ENCODE measurements at places on chromosomes 2 and 18.
A peak's percentile ranks its signal among the peaks of the same experiment; 100 is the strongest.

GRCh38 chr2:61619561-61619960 lies 81.4 kb upstream of the XPO1 start:
- DNase-seq, result no peak

DNA sequence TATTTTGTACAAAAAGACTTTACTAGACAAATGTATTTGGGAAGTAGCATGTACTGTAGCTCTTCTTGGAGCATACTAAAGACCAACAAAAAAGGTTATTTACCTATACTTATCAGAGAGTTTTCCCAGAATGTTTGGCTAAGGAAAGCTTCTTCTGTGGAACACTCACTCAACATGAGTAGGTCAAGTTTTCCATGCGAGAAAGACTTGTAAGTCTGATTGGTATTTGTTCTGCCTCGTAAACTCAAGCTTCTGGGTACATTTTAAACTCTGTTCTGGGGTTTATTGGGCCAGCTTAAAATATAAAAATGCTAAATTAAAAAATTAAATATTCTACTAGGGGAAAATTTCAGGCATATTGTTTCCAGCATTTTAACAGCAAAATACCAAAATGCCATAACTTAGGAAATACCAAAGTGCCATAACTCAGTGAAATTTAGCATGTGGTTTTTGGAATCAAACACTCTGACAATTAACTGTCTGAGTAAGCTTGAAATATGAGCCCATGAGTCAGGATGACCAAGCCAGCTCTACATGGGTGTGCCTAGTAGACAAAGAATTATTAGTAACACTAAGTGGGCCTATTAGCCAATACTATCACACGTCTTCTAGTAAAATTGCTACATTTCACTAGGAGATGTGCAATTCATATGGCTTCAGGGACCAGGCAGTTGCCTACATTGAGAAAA lies 47.3 kb upstream of the SERPINE2 start:
- peak; percentile 82 for DNase-seq

- no peak for DNase-seq
Observed at GRCh38 chr2:237391140-237391539, 22.8 kb downstream of the COL6A3 start.

GRCh38 chr2:138445227-138445626 lies 56.3 kb upstream of the SPOPL start:
- DNase-seq, result no peak

DNA sequence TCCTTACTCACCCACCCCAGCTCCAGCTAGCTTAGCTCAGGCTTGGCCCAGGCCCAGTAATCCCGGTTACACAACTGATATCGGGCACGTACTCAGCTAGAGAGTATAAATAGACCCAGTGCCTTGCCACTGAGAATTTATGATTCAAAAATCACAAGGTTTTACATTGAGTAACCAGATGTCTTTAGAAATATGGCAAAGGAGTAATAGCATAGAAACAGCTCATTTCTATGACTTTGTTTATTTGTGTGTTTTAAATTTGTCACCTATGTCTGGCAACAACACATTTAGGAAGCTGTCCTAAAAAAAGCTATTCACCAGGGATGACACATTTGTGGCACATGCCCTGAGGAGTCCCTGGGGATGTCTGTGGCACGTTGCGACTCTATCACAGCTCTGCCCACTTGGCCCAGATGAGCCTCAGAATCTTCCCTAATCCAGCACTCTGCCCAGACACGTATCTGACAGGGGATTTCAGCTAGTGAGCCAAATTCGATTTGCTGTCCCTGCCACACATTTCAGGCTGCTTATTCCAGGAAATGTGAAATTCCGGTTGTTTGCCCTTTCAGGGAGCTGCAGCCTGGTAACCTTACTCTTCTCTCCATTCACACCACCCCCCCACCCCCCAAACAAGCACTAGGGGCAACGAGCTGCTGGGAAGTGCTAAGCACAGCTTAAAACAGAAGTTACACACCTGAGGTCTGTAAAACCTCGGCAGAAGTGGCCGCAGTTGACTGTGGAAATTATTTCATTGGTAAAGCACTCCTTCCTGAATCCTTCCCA lies 85.4 kb upstream of the ZCCHC2 start:
- no peak for DNase-seq

GRCh38 chr2:8806885-8807704 lies 30.3 kb downstream of the KIDINS220 start:
- DNase-seq, result no peak

- no peak for DNase-seq
Observed at GRCh38 chr18:53018791-53019190, 678.8 kb downstream of the DCC start.

- DNase-seq, result no peak
Observed at GRCh38 chr2:71423817-71424420, 29.4 kb upstream of the DYSF start.

DNA sequence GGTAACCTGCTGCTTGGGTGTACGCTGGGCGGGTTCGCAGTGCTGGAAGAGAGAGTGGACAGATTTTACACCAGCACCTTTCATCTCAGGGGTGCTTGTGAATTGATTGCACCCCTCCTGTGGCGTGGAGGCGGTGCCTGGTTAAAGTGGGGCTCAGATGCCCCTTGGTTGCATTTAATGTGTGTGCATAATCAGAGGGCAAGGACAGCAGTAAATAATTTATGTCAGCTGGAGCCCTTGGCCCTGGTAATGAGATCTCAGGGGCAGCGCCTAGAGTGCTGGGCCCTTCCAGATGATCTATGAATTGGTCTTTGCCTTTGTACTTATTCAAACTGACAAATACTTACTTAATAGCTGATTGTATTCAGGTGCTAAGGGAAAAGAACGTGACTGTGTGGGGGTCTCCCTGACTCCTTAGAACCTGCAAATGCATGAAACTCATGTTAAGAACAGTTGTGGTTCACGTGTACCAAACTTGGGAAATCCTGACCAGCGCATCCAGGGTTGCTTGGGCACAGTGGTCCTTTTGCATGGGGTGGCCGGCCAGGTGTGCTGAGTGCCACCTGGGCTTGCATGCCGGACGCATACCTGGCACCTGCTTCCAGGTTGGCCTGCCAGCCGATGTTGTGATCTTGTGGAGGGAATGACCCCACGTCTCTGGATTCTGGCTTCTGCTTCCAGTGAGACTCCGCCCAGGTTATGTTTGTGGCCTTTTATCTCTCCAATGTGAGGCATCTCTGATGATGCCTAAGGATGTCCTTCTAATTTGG lies 118.5 kb downstream of the AGAP1 start:
- no peak for DNase-seq

- DNase-seq, result no peak
Observed at GRCh38 chr18:51865538-51865937, 474.5 kb upstream of the DCC start.

- no peak for DNase-seq
Observed at GRCh38 chr2:42196403-42197267, 27.5 kb downstream of the EML4 start.

DNA sequence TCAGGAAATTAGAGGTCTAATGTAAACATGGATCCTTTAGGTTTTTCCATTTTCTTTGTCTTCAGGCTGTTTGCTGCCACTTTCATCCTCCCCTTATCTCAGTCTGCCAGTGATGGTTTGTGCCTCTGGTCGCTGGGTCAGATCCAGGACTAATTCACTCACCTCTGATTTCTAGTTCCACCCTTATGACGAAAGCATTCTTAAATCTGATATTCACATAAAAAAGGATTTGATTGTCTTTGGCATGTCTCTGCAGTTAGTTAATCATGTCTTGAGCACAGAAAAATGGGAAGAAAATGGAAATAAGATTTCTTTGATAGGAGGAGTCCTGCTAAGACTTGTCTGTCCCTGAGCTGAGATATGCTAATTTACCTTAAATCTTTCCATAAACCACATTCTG lies 4.6 kb downstream of the IL1RL1 start:
- DNase-seq, result no peak

GRCh38 chr2:37683921-37684780 lies 12.7 kb upstream of the CDC42EP3 start:
- no peak for DNase-seq

GRCh38 chr18:26473672-26474071 lies 74.7 kb downstream of the KCTD1 start:
- DNase-seq, result no peak

DNA sequence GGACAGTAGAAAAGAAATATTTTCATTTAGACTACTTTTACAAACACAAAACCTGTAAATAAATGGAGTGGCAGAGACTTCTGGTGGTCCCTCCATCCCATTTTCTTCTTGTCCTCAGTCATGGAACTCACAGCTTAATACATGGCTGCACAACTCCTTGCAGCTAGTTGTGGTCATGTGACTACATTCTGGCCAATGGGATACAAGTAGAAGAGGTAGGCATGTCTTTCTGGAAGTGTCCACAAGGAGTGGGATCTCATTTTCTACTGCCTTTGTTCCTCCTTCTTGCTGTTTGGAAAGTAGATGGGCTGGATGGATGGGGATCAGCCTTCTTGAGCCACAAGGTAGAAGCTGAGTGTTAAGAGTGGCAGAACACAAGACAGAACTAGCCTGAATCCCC lies 555.8 kb downstream of the SATB2 start:
- no peak for DNase-seq

- no peak for DNase-seq
Observed at GRCh38 chr2:166499281-166499680, 5.2 kb upstream of the SCN7A start.

DNA sequence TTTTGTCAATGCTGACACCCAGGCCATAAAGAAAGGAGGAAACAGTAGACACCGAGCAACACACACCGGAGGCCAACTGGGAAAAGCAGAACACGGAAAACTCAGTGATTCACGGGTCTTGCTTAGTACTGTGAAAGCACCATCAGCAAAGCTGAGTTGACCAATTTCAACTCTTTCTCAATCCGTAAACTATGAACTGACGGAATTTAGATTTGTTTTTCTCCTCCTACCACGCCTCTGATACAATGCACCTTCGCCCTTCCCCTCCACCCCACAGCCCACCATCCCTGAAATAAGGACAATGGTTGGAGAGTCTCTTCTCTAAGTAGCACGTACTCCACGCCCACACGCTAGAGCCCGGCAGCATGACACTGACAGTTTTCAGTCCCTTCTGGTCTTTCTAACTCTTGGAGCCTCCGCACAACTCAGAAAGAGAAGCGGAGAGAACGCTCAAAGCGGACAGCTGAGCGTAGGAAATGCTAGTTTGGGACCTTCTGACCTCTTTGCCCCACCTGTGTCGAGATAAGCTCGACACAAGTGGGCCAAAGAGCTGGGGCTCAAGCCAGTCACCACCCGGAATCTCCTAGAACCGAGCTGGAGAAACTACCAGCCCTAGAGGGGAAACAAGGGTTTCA lies 669 bp downstream of the LNPK start:
- no peak for DNase-seq

- no peak for DNase-seq
Observed at GRCh38 chr2:96102596-96103186, 13.7 kb downstream of the ADRA2B start.

DNA sequence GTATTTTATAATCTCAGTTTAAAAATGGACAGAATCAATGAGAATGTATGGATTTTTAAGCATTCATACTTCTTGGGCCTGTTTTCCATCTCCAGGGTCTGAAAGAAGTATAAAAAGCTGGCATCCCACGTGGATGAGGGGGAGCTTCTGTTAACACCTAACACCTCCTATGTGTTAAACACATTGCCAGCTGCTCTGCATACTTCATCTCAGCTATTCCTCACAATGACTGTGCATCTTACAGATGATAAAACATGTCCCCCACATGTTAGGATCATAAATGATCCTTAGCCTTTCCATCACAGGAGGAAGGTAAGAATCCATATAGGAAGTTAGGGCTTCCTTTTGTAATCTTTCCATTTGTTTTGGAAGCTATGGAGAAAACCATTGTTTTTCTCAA lies 239.1 kb downstream of the AGPS start:
- no peak for DNase-seq

GRCh38 chr2:41137031-41137430 lies 685.1 kb upstream of the SLC8A1 start:
- no peak for DNase-seq

GRCh38 chr2:143901185-143901842 lies 618.6 kb downstream of the ZEB2 start:
- peak; percentile 74 for DNase-seq

DNA sequence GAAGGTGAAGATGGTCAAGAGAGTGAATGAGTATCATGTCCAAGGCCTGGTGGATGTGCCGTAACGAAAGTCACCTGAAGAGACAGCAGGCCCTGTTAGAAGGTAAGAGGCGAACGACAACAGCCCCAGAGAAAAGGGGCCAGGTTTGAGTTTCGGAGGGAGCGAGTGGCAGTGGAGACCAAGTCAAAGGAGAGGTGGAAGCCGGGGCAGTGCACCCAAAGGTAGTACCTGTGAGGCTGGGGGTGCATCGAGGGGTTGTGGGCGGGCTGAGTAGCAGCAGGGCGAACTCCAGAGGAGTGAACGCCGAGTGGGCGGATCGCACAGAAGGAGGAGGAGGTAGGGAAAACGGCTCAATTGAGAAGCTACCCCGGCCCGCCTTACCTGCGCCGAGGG lies 358 bp downstream of the USP37 start:
- DNase-seq, result no peak

- DNase-seq, result peak; percentile 77
Observed at GRCh38 chr2:202375033-202375608, 1.0 kb upstream of the BMPR2 start.

DNA sequence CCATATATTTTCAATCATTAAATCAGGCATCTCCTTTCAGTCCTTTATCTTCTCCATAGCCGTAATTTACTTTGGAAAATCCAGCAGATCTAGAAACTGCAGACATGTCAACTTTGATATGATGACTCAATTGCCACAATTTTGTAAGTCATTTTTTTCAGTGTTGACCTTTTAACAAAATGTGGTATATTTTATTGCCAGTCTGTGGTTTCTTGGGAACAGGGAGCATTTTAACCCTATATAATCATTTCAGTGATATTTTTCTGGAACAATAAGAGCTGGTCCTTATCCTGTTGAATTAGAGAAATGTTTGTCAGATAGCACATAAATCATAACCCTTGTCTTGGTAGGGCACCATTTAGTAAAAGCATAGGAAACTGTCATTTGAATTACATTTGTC lies 90.9 kb upstream of the UBXN4 start:
- DNase-seq, result no peak

DNA sequence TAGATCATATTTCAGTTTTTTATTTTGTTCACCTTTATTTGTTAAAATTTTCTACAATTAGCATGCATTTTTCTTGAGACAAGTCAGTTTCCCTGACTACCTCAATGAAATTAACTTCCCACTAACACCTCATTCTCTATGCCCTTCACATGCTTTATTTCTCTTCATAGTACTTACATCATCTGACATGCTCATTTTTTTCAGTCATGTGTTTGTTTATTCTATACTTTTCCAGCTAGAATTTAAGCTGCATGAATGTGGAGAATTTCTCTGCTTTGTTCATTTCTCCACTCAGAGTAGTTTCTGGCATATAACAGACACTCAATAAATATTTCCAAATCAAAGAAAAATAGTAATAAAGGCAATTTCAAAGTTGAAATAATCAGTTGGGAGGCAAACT lies 78.9 kb upstream of the SCN7A start:
- DNase-seq, result no peak

DNA sequence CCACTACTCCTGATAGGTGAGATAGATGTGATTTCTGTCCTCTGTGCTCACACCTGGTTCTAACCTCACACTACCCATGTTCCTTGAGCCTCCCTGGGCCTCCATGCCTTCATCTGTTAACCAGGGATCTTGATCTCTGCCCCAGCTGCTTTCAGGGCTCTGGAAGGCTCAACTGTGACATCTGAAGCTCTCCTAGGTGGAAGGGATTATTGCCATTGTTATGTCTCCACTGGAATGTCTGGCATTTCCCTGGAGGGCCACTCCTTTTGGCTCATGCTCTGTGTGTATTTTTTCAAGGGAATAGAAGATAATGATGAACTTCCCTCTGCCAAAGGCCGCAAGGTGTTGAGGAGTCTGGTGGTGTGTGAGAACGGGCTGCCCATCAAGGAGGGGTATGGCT lies 41.2 kb downstream of the PCARE start:
- DNase-seq, result no peak
